ENCODE measurements at places on chromosomes 6 and 20.

- no peak for DNase-seq
Measured at GRCh38 chr6:55918639-55919038, 43.2 kb upstream of the BMP5 start.

DNA sequence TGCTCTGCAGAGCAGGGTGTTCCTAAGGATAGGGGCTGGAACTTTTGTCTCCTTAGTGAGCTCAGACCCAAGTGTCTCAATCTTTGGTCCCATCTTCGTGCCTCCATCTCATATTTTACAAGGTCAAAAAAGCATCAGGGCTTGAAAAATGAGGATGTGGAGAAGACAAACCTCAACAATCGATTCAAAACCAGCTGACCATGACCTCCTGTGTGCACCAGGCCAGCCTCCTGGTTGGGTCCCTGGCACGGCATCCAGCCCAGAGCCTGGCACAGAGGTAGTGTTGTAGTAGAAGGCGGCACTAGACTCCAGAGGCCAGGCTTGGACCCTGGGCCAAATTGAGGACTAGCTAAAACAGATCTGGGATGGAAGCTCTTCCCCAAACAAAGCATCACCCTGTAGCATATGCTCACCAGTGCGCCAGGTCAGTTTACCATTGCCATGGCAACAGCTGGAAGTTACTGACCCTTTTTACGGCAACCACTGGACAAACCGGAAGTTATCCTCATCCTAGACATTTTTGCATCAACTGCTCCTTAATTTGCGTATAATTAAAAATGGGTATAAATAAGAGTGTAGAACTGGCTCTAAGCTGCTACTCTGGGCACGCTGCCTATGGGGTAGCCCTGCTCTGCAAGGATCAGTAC lies 69.3 kb upstream of the BLCAP start:
- DNase-seq = no peak

DNA sequence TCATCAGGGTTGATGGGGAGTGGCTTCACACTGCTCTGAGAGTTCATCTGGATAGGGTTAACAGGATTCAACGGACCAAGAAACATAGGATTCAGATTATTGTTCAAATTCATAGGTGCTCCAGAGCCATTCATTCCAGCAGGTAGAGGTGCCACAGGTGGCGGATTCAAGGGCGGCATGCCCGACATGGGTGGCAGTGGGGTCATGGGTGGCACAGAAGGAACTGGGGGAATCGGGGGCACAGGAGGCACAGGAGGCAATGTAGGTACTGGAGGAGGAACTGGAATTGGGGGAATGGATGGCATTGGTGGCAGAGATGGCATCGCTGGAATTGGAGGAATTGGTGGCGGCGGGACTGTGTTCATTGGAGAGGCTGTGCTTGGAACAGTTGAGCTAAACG lies 10.3 kb downstream of the CPNE1 start:
- no peak for DNase-seq

GRCh38 chr6:22447249-22448196 lies 121.8 kb upstream of the HDGFL1 start:
- no peak for DNase-seq

- no peak for DNase-seq
Measured at GRCh38 chr6:166713434-166714186, 86.6 kb upstream of the RPS6KA2 start.
